ENCODE measurements at places on chromosomes 13 and 19. TPM values are rescaled to one million over a fixed set of nuclear protein-coding genes. Genes with fewer than 3 reads are reported as not detected.

The ZNF738 gene
- 17.9 TPM for total RNA-seq

The DHDH gene
- not detected for total RNA-seq

GRCh38 chr13:110784704-110785103 is 71.2 kb downstream of the ING1 start:
- DNase-seq: no peak

DNA sequence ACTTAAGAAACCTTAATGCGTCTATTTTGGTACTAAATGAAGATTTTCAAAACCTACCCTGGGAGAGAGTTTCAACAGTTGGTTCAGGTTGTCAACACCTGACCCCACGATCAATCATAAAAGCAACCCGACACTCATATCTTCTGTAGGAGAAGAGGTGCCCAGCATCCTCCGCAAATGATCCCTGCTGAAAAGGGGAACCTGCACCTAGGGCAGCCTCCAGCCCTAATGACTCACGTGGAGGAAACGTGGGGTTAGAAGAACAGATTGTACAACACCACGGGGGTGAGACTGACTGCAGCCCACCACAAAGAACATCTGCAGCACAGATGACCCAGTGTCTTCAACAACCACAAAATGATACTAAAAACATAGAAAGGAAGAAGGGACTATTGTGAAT is 116.3 kb downstream of the RAB20 start:
- DNase-seq: no peak

- no peak for DNase-seq
These were observed 997 bp upstream of the KCNN4 start for GRCh38 chr19:43781630-43782310.

DNA sequence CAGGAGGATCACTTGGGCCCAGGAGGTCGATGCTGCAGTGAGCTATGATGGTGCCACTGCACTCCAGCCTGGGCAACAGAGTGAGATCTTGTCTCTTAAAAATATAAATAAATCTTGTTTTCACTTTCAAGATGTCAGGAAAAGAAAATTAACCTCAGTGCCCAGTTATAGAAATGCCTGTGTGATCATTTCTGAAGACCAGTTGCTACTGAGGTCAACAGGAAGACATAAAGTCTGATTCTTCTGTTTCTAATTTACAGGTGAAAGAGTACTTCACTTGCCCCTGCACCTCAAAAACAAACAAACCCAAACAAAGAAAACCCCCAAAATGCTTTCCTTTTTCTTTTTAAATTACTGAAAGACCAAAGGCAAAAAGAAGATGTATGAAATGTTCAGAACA is 174.3 kb upstream of the NBEA start:
- DNase-seq: no peak

Data from Daoy (cell line).